ENCODE measurements at places on chromosomes 7 and 10.

GRCh38 chr10:102868911-102869257 lies 386 bp upstream of the AS3MT start:
- DNase-seq: no peak

- DNase-seq: no peak
These were observed 12.4 kb upstream of the NRG3 start for GRCh38 chr10:81862596-81862995.

GRCh38 chr10:76546411-76546810 lies 1091.2 kb downstream of the KCNMA1 start:
- no peak for DNase-seq

DNA sequence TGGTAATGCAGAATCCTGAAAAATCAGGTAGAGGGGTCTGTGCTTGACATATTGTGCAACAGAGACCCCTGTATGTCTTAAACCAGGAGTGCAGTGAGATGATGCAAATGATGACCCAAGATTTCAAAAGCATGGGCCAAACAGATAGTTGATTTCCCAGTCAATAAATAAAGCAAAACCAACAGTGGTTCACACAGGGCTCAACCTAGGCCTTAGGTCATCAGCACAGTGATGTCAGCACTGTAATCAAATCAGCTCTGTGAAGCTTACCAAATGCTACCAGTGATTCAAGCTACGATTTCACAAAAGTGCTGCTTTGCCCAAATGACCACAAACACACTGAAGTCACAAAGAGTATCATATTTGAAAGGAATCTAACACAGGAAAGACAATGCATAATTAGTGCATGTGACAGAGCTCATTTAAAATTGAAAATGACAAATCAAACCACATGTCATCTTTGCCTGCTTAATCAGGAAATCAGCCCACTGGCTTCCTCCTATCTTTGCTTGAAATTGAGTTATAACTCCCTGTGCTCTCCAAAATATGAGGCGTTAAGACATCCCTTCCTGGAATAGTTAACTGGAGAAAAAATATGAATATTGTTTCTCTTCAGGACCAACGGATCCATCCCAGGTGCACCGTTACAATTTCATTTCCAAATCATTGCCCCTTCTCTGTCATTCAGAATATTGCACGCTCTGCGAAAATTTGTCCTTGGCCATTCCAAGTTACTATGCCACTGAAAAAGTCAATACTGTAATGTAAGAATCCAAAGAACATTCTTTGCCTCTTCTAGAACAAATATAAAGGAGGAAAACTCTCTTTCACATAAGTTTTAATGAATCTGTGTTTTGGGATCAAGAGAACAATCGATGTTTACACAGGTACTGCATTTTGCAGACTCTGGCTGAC lies 41.9 kb upstream of the ASL start:
- DNase-seq: no peak

GRCh38 chr7:158449942-158450341 lies 137.7 kb downstream of the PTPRN2 start:
- no peak for DNase-seq

GRCh38 chr7:88243345-88243909 lies 23.6 kb upstream of the SRI start:
- no peak for DNase-seq

DNA sequence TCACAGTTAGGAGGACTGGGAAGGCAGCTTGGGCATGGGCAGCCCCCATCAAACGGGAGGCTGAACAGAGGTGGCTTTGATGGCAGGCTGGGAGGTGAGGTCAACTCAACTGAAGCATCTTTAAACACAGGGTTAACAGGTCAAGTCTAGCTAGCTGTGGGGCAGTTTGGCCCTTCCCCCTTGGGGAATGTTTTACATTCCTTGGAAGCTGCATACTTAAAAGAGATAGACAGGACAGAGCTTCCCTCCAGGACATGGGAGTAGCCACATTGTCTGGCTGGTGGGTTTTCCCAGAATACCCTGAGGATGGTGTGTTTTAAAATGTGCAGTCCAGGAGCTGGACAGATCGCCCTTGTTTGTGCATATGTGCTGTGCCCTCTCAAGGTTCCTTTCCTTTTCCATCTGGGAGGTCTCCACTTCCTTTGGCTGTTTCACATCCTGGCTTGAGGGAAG lies 6.8 kb upstream of the RASSF4 start:
- DNase-seq: no peak

- DNase-seq: no peak
These were observed 500.7 kb downstream of the CCSER2 start for GRCh38 chr10:84829131-84829530.

DNA sequence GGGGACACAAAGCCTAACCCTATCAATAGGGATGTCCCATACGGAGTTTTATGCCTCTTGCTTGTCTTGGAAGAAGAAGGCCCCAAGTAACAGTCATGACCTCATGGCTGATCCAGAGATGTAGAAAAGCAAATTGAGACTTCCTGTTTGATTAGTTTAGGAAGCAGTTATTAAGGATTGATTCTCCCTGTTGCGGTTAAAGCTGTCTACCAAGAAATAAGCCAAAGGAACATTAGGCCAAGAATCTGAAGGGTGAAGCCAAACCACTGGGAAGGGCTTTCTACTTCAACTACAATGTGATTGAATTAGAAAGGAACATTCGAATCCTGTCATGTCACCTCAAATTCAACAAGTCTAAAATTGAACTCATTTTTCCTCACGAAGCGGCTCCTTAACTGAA lies 60.5 kb upstream of the AGBL3 start:
- no peak for DNase-seq

- DNase-seq: no peak
These were observed 128.4 kb downstream of the DNAJB6 start for GRCh38 chr7:157464971-157465886.

GRCh38 chr10:47195274-47195885 lies 104.6 kb upstream of the GDF10 start:
- no peak for DNase-seq

DNA sequence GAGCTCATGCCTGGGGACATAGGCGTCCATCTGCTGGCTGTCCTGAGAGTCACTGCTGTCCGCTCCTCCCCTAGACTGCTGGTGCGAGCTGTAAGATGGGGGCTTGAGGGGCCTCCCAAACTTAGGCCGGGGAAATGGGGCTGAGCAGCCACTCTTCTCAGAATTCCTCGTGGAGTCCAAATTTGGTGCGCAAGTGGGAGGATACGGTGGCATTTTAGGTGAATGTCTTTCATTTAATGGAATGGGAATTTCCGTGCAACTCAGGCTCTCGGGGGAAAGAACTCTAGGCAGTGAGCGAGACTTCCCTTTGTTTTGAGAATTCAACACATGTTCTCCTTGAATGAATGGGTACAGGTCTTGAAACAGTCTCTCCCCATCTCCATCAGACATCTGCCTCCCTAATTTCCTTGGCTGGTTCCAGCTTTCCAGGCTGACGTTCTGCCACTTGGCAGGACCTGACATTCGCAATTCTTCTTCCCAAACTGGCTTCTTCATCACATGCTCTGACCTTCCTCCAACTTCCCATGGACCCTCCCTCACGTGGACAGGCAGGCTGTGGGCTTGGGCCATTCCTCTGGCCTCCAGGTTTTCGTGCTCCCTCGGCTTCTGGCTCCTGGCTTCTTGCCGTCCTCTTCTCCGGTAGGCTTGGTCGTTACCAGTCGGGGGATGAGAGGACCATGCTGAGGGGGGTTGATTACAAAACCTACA lies 30.1 kb downstream of the JCAD start:
- no peak for DNase-seq

DNA sequence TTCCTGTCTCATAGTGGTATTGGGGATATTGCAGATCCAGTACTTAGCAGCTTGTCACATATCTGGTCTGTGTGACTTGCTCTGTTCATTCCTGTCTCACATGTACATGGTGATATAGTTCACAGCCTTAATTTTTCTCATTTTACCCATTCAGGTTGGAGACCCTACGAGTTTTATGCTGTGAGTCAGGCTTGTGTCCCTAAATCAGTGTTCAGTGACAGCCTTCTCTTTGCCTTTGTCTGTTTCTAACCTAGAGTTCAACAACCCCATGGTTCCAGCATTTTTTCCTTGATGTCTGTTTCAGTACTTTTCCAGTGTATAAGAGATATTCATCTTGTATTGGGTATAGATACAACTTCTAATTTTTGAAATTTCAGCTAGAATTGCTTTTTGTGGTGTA lies 1016.2 kb downstream of the LRMDA start:
- DNase-seq: no peak

- DNase-seq: no peak
These were observed 85.9 kb upstream of the GATA3 start for GRCh38 chr10:7968510-7969112.

GRCh38 chr10:69818676-69819239 lies 17.1 kb downstream of the COL13A1 start:
- no peak for DNase-seq

GRCh38 chr10:84549368-84550165 lies 221.2 kb downstream of the CCSER2 start:
- no peak for DNase-seq

- no peak for DNase-seq
These were observed 228.1 kb downstream of the WDR11 start for GRCh38 chr10:121079226-121079625.

- no peak for DNase-seq
These were observed 1249.9 kb upstream of the AUTS2 start for GRCh38 chr7:68348401-68348800.

- no peak for DNase-seq
These were observed 248.7 kb downstream of the NEBL start for GRCh38 chr10:20648263-20648874.

DNA sequence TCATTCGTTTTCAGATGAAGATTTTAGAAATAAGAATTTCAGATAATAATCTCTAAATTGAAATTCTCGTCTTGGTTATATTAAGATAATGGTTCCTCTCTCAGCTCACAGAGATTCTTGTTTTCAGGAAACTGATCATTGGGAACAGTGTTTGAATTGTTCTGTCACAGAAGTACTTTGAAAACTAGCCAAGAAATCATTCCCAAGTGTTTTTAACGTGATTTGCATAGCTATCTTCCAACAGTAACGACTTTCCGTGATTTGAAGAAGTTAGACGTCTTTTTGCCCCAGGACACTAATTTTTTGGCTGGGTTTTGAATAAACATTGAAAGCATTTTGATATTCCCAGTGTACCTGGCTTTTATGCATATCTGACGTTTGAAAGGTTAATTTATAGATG lies 116.0 kb downstream of the CDCA7L start:
- DNase-seq: no peak

DNA sequence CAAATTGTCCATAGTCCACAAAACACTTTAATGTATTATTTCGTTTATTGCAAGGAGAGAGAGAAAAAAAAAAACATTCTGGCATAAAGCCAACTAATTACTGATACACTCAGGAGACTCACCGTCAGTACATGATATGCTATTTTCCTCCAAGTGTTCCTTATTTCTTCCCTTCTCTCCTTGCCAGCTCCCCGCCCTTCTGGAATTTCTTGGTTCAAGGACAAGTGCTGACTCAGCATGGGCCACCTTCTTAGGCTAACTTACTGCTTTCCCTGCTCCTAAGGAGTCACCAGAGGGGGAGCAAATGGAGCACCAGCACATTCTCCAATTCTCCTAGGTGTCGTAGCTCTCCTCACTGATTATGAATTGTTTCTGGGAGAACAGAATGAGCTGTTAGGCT lies 133.8 kb upstream of the HDAC9 start:
- DNase-seq: no peak

GRCh38 chr10:49841615-49842332 lies 79.7 kb upstream of the OGDHL start:
- no peak for DNase-seq

DNA sequence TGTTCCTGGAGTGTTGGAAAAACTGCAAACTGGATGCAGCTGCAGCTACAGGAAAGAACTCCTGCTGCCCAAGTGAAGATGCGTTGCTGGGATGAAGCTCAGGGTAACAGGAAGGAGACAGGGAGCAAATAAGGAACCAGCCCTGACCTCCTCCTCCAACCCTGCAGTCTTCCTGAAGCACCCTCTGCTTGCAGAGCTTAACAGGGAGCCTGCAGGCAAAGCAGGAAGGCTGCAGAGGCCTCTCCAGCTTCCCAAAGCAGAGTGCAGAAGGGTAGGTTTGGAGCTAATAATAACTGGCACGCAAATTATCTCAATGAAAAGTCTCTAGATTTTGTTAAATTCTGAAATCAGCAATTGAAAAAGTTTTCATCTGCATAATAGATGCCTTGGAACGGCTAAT lies 92.5 kb downstream of the SORCS1 start:
- DNase-seq: no peak

DNA sequence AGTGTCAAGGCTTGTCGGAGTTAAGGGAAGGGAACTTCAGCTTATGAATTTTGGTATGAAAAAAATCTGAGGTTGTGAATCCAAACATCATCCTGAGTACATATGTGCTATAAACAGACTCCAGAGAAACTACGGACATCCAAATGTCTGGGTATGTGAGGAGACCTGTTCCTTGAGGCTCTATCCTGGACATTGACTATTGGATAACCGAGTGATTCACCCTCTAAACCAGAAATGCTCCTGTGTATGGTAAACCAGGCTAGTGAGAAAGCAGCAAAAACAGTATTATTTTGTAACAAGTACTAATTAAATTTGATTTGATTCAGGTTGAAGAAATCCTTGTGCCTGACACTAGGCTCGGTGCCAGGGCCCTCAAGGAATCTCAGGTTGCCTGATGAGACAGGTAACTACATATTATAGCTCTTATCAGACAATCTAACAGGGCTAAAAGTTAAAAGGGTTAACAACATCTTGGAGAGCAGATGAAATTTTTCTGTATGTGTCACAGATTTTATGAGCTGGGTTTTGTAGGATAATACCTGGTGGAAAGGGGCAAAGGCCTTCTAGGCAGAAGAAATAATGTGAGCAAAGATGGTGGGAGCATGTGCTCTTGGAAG lies 10.4 kb upstream of the STOX1 start:
- no peak for DNase-seq

DNA sequence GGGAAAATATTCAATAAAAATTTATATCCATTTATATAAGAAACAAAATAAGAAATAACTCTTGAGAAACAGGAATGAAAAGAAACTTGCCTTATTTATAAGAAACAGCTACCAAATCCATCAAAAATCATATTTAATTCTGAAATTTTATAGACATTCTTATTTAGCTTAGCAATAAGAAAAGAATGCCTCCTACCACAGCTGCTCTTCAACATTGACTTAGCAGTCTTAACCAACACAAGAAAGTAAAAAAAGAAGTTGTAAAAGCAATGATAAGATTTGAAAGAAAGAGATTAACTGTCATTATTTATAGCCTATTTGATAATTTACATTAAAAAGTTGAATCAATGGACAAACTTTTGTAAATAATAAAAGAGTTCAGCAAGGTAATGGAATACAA lies 212.8 kb downstream of the ZNF365 start:
- no peak for DNase-seq

- DNase-seq: no peak
These were observed 139.7 kb downstream of the ATE1 start for GRCh38 chr10:121788115-121788514.

GRCh38 chr7:17546592-17546991 lies 248.1 kb downstream of the AHR start:
- DNase-seq: no peak
